ENCODE measurements at places on chromosomes 16 and 17.

GRCh38 chr17:55705847-55706246, 16.8 kb downstream of the TMEM100 start:
- peak; percentile 33 for DNase-seq

- DNase-seq: no peak
Observed at GRCh38 chr16:17333229-17333628, 137.5 kb downstream of the XYLT1 start.

GRCh38 chr16:22638393-22639206, 127.9 kb downstream of the NPIPB5 start:
- DNase-seq: no peak

DNA sequence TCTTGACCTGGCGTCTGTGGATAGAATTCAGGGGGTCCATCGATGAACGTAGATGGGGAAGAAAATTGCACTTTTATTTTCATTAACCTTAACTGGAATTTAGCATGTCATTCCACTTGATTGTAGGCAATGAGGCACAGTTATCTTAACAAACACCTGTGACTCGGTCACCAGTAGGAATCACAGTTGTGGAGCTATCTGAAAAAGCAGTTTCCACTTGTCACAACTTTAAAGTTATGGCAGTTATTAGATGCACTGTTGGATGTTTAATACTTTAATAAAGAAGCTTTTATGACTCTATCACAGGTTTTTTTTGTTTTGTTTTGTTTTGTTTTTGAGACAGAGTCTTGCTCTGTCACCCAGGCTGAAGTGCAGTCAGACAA, 83.7 kb upstream of the LGALS9 start:
- no peak for DNase-seq

DNA sequence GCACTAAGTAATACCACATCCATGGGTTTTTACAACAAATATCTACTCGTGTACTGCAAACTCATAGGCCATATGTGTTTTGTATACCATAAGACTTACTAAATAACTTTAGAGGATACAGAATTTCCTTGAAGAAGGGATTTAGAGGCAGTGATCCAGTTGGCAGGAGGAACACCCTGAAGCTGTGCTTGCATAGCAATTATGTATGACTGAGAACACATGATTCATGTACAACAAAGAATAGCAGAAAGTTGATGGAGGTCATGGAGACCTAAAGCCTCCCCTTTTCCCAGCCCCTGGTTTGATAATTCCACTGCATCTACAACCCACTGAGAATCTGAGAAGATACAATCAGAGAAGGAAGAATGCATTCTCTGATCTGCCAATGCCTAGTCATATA, 83.8 kb upstream of the PMFBP1 start:
- no peak for DNase-seq

DNA sequence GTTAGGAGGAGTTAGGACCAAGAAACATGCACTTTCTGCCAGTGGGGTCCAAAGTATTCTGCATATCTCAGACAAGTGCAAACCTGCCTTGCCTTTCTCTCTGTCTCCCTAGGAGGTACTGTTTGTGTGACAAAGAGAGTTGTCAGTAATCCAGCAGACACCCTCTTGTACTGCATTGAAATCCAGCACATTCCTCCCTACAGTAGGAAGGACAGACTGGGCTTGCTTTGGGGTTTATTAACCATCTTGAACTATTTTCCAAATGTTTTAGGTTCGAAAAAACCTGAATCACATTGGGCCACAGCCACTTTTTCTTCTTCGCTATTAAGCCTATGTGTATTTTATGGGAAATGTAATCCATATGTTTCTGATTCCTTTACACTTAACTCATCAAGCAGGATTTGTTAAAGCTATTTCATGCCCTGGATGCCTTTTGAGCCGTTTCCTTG, 204.2 kb upstream of the KCNJ16 start:
- DNase-seq: no peak

DNA sequence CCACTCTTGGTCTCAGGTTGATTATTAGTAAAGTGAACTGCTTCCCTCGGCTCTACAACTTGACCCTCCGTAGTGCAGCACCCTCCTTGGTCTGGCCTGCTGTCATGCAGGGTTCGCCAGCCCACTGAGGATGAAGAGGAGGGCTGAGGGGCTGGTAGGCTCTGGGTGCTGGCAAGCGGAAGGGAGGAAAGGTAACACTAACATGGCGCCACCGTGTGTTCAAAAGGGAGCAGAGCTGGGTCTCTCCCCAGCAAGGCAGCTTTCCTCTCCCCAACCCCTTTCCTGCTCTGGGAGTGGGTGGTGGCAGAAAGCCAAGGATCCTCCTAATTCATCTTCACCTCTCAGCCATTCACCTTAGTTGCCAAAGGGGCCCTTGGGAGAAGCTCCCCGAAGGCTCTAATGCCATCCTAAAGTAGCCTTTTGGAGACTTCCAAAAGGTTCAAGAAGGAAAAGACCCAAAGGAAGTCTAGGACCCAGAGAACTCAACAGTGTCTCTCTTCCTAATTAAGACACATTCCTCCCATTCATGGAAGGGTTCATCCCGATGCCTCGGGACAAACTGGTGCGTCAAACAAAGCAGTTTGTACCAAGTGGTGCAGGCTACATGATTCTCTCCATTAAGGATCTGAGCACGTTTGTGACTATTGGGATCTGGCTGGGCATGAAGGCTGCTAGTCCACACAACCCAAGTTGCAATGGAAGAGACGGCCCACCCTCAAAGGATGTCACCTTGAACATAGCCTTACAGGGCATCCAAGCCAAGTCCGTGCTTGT, 90.8 kb upstream of the TOB1 start:
- peak; percentile 70 for DNase-seq

- DNase-seq: no peak
Observed at GRCh38 chr16:18800775-18801144, 589 bp downstream of the ARL6IP1 start.

DNA sequence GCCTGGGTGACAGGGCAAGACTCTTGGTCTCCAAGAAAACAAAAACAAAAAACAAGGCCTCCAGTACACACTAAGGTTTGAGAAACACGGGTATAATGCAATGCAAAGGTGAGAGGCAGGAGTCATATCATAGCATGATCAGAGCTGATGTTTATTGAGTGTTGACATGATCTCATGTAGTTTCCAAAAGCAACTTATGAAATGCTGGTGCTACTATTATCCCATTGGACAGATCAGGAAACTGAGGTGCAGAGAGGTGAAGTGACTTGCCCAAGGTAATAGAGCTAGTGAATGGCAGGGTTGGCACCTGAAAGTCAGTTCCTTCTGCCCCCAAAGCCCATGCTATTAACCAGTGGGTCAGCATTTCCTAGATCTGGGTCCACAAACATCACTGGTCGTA, 3.1 kb upstream of the NPIPB7 start:
- DNase-seq: no peak

- no peak for DNase-seq
Observed at GRCh38 chr16:64251742-64252141, 870.1 kb downstream of the CDH11 start.

All from NCI-H2081 (cell line).